B cell (primary cell): ENCODE measurements at places on chromosomes 11 and 22. TPM values are rescaled to one million over a fixed set of nuclear protein-coding genes. Genes with fewer than 3 reads are reported as not detected.

ADM2 gene
- total RNA-seq, result 2.6 and 3.7 TPM in 2 replicates

SYT8 gene
- not detected in 2 replicates for total RNA-seq

PRDM10 gene
- 17.5 and 18.1 TPM in 2 replicates for total RNA-seq

ZNF215 gene
- total RNA-seq, result 2.0 and 2.8 TPM in 2 replicates

OR51M1 gene
- not detected in 2 replicates for total RNA-seq

KCTD14 gene
- total RNA-seq, result 0.24 TPM in 1 of 2 replicates, not detected in the other

MICALL1 gene
- total RNA-seq, result 34.6 and 34.9 TPM in 2 replicates

GPR83 gene
- 0.32 and 0.37 TPM in 2 replicates for total RNA-seq

TOB2 gene
- 51.5 and 56.0 TPM in 2 replicates for total RNA-seq

MUC2 gene
- total RNA-seq, result not detected in 2 replicates

RHOD gene
- 0.42 TPM in 1 of 2 replicates, not detected in the other for total RNA-seq

LRRC4C gene
- 0.57 TPM in 1 of 2 replicates, not detected in the other for total RNA-seq

DNA sequence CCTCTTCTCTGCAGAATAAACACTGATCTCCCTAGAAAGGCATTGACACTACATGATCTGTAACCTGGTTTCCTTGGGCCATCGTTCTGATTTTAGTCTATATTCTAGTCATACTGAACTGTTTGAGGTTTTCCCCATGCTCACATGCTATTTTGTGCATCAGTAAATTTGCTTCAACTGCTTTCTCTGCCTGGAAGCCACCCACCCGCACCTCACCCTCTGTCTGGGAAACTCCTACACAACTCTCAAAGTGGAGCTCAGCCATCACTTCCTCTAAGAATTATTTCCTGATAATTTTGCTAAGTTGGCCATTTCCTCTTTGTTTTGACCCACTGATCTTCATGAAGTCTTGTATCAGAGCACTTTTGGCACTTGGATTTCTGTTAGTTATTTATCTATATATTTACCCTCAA, 36.1 kb downstream of the MMP20 start:
- H3K27ac ChIP-seq, result peak overlapping the region; percentile 67
- H3K36me3 ChIP-seq, result no peaks in the 10 kb centered on the region
- no peaks in the 10 kb centered on the region for H3K27me3 ChIP-seq
- DNase-seq, result peak; percentile 70
- H3K4me1 ChIP-seq, result peaks cover 29% of the 10 kb centered on the region

DNA sequence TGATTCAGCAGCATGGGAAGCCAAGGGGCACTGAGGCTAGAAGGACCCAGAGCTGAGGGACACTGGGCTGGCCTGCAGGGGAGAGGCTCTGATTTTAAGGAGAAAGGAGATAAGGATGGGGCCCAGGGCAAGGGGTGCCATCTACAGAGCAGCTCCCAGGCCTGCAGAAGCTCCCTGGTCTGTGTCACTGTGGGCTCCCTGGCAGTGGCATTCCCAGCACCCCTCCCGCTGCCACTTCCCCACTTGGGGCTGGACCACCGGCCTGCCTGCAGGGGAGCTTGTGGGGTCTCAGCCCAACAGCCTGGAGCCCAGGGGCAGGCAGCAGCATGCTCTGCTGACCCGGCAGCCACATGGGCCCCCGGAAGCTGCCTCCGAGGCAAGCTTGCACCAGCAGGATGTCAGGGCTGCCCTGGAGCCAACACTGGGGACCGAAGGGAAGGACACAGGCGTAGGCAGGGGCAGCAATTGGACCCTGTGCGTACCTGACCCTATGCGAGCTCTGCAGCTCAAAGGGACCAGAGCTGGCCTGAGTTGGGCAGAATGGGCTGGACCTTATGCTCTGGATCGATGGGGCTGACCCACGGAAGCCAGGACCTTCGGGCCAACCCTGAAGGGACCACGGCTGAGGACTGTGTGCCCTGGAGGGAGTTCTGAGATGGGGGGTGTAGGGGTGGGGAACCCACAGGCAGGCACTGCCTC, 35.4 kb upstream of the WNT7B start:
- H3K27ac ChIP-seq, result no peak overlapping the region
- H3K4me3 ChIP-seq, result no peak overlapping the region
- DNase-seq, result no peak
- H3K4me1 ChIP-seq, result peaks cover 3% of the 10 kb centered on the region
- peaks cover 5% of the 10 kb centered on the region for H3K27me3 ChIP-seq

DNA sequence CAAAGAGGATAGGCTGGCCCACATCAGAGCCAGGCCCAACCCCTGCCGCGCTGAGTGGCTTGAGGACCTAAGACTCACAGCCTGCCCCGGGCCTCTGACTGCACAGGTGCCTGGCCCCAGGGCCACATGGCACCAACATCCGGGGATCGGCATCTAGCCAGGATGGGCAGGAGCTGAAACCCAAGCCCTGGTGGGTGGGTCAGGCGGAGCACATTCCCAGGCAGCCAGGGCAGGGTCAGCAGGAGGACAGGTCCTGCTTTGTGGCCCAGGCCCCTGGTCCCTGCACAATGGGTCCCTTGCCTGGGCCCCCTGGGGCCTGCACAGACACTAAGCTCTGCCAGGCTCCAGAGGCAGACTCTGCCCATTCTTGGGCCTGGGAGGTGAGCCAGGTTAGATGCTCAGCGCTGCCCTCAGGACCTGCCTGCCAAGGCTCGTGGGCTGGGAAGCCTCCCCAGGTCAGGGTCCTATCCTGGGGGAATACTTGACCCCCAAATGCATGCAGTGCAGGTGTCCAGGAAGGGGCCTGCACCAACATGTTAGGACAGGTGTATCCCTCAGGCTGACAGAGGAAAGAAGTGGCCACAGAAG, 33.5 kb downstream of the ARVCF start:
- no peaks in the 10 kb centered on the region for H3K36me3 ChIP-seq
- no peak for DNase-seq
- H3K27me3 ChIP-seq, result peaks cover 11% of the 10 kb centered on the region
- no peak overlapping the region for H3K27ac ChIP-seq

GRCh38 chr11:45423475-45424120, 137.5 kb upstream of the SYT13 start:
- H3K4me3 ChIP-seq, result no peak overlapping the region

GRCh38 chr11:114816791-114817190, 138.5 kb downstream of the NXPE2 start:
- no peak for DNase-seq
- no peaks in the 10 kb centered on the region for H3K4me1 ChIP-seq
- no peaks in the 10 kb centered on the region for H3K36me3 ChIP-seq
- no peak overlapping the region for H3K4me3 ChIP-seq

DNA sequence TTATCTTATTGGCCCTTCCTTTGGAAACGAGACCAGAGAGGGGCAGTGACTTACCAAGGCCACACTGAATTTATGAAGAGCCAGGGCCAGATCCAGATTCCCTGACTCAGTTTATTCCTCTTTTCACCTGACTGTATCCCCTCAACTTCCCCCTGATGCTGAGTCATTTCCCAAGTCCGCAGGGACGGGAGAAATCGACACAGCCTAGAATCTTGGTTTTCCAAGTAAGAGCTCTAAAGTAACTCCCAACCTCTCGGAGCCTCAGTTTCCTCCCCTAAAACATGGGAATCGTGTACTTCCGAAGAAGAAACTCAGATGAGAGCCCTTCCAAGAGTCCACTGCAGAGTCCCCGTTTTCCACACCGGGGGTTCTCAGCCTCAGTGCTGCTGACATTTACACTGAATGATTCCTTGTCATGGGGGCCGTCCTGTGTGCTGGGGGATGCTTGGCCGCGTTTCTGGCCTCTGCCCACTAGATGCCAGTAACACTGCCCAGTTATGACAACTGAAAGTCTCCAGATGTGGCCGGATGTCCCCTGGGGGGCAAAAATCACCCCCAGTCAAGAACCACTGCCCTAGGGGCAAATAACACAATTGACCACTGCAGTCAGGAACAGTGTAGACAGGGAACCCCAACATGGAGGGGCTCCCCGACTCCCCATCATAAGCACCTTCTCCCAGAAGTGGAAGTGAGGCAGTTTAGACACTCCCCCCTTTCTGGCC, 11.2 kb downstream of the MPST start:
- no peaks in the 10 kb centered on the region for H3K36me3 ChIP-seq
- H3K27ac ChIP-seq, result no peak overlapping the region
- no peak overlapping the region for H3K4me3 ChIP-seq
- H3K27me3 ChIP-seq, result no peaks in the 10 kb centered on the region

DNA sequence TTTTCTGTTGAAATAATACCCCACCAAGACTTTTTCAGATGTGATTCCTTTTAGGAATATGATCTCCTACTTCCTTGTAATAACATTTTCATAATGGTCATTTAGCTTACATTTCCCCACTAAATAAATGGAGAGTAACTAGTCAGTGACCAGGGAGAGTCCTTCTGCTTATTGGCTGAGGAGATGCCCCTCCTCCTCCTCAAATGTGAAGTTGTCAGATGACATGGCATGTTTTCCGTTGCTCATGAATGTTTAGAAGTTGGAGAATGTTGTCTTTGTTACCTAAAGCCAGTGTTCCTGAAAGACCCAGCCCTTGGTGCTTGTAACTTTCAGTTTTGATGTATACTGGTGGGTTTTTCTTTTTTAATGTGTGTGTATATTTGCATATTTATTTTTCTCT, 38.2 kb downstream of the CSRP3 start:
- no peaks in the 10 kb centered on the region for H3K4me1 ChIP-seq
- DNase-seq, result no peak
- no peaks in the 10 kb centered on the region for H3K27me3 ChIP-seq
- no peak overlapping the region for H3K27ac ChIP-seq
- H3K4me3 ChIP-seq, result no peak overlapping the region
- peaks cover 1% of the 10 kb centered on the region for H3K36me3 ChIP-seq

GRCh38 chr11:72600557-72600956, 73.7 kb downstream of the PDE2A start:
- H3K36me3 ChIP-seq, result no peaks in the 10 kb centered on the region
- no peak for DNase-seq
- no peaks in the 10 kb centered on the region for H3K27me3 ChIP-seq
- H3K27ac ChIP-seq, result no peak overlapping the region

- DNase-seq, result no peak
- H3K36me3 ChIP-seq, result no peaks in the 10 kb centered on the region
- H3K4me1 ChIP-seq, result peaks cover 4% of the 10 kb centered on the region
- no peak overlapping the region for H3K4me3 ChIP-seq
- no peaks in the 10 kb centered on the region for H3K27me3 ChIP-seq
Observed at GRCh38 chr22:25091458-25091857, 108.2 kb upstream of the CRYBB3 start.

GRCh38 chr11:131248588-131248987, 121.8 kb upstream of the NTM start:
- no peak overlapping the region for H3K27ac ChIP-seq
- H3K36me3 ChIP-seq, result no peaks in the 10 kb centered on the region
- no peaks in the 10 kb centered on the region for H3K27me3 ChIP-seq
- no peaks in the 10 kb centered on the region for H3K4me1 ChIP-seq
- no peak overlapping the region for H3K4me3 ChIP-seq

GRCh38 chr11:69493931-69494821, 12.7 kb downstream of the LINC01488 start:
- H3K4me3 ChIP-seq, result no peak overlapping the region
- no peak for DNase-seq
- H3K27me3 ChIP-seq, result no peaks in the 10 kb centered on the region
- no peaks in the 10 kb centered on the region for H3K4me1 ChIP-seq
- H3K27ac ChIP-seq, result no peak overlapping the region

GRCh38 chr22:29739346-29739875, 19.6 kb downstream of the CABP7 start:
- H3K36me3 ChIP-seq, result peaks cover 20% of the 10 kb centered on the region
- no peaks in the 10 kb centered on the region for H3K4me1 ChIP-seq
- no peak for DNase-seq

DNA sequence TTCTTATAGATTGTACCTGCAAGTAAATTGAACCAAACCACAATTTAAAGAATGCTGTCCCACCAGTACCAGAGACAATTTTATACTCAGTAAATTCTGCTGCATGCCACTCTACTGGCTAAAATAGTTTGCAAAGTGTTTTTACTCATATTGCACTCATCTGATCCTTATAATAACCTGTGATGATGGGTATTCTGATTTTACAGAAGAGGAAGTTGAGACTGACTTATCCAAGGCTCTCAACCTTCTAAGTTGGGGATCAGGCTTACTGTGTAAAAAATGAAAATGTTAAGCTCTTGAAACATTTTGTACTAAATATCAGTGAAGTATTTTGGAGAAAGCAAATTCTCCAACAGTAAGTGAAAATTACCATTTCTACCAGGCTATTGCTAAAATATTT, 37.9 kb downstream of the RNF169 start:
- peaks cover 36% of the 10 kb centered on the region for H3K4me1 ChIP-seq
- H3K36me3 ChIP-seq, result no peaks in the 10 kb centered on the region
- H3K27ac ChIP-seq, result no peak overlapping the region
- no peak overlapping the region for H3K4me3 ChIP-seq
- no peak for DNase-seq

- no peaks in the 10 kb centered on the region for H3K36me3 ChIP-seq
- H3K4me3 ChIP-seq, result no peak overlapping the region
- DNase-seq, result no peak
- H3K27me3 ChIP-seq, result no peaks in the 10 kb centered on the region
Observed at GRCh38 chr11:73233692-73234470, 15.8 kb downstream of the P2RY2 start.

GRCh38 chr22:31020334-31020733, 51.3 kb downstream of the TUG1 start:
- no peaks in the 10 kb centered on the region for H3K27me3 ChIP-seq
- no peaks in the 10 kb centered on the region for H3K36me3 ChIP-seq
- no peak for DNase-seq
- no peak overlapping the region for H3K27ac ChIP-seq

DNA sequence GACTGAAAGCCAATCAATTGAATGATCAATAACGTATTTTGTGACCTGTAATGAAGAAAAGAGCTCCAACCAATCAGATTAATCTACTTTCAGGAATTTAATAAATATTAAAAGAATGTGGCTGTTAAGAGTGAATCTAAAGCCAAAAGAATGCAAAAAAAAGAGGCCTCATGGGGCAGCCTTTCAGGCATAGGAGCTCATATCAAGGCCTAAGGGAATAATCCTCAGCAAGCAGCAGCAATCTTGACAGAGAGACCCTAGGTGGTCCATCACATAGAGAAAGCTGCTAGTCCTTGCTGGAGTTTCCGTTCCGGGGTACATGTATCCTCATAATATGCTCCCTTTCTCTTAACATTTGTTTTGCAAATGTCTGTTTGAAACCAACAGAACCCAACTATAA, 313.1 kb upstream of the PITPNB start:
- no peaks in the 10 kb centered on the region for H3K4me1 ChIP-seq
- no peaks in the 10 kb centered on the region for H3K36me3 ChIP-seq
- H3K27me3 ChIP-seq, result no peaks in the 10 kb centered on the region
- no peak overlapping the region for H3K4me3 ChIP-seq
- H3K27ac ChIP-seq, result no peak overlapping the region

- no peaks in the 10 kb centered on the region for H3K36me3 ChIP-seq
- no peak overlapping the region for H3K4me3 ChIP-seq
- no peak overlapping the region for H3K27ac ChIP-seq
Observed at GRCh38 chr11:107494055-107494454, 36.4 kb upstream of the CWF19L2 start.
